ENCODE measurements at places on chromosomes 1 and 21. TPM values are rescaled to one million over a fixed set of nuclear protein-coding genes. Genes with fewer than 3 reads are reported as not detected.

DNA sequence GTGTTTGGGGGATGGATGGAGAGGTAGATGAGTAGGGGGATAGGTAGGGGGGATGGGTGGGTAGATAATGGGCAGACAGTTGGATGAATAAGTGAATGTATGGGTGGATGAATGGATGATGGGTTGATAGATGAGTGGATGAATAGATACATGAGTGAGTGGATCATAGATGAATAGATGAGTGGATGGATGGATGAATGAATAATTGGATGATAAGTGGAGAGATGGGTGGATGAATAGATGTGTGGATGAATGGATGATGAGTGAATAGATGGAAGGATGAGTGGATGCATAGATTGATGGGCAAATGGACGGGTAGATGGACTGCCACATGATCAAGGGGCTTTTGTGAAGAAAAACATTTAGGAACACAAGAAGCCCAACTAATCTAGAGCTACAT, 133.3 kb upstream of the F3 start:
- DNase-seq: no peak

The FOXO6 gene
- total RNA-seq: not detected

The C1orf50 gene
- total RNA-seq: 4.2 TPM

The FAM151A gene
- total RNA-seq: not detected

GRCh38 chr1:63261736-63262458, 60.5 kb upstream of the FOXD3 start:
- DNase-seq: no peak

DNA sequence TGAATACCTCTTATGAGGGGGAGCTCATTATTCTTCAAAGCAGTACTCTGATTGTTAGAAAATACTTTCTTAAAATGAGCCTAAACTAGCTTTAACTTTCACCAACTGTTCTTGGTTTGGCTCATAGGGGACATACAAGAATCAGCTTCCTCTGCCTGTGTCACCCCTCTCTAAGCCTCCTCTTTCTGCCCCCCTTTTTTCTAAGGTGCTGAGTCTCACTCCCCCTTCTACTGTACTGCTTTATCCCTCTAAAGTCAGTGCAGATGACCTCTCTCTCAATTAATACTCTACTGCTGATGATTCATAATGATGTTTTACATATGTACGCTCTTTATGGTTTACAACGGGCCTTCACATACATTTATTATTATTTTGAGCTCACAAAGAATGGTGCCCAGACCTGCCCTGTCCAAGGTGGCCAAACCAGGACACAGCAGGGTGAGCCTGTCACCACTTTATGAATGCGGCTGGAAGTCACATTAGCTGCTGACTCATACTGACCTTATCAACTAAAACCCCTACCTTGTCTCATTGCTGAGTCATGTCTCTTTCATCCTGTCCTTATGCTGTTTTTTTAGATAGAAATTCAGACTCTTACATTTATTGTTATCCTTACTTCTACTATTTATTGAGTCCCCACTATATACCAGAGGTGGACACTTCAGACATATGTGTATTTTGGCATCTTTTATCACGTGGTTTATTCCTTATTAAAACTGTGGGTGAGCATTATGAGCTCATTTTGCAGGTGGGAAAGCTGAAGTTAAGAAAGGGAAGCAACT, 126.9 kb downstream of the RNF220 start:
- DNase-seq: peak; percentile 22

DNA sequence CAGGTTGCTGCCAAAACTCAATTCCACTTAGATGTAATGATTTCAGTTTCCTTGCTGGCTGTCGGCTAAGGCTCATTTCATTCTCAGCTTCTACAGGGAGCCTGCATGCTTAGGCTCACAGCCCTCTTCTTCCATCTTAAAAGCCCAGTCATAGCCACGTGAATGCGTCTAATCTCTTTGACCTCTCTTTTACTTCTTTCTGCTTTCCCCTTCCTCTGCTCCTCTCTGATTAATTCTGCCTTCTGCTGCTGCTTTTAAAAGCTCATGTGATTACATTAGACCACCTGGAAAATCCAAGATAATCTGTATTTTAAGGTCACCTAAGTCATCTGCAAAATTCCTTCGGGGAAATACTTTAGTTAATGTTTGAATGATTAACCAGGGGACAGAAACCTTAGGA, 812.8 kb upstream of the BRINP3 start:
- no peak for DNase-seq

- no peak for DNase-seq
These were observed 7.8 kb downstream of the HEYL start for GRCh38 chr1:39631361-39632322.

GRCh38 chr1:66175581-66175980, 358.4 kb upstream of the SGIP1 start:
- DNase-seq: no peak

DNA sequence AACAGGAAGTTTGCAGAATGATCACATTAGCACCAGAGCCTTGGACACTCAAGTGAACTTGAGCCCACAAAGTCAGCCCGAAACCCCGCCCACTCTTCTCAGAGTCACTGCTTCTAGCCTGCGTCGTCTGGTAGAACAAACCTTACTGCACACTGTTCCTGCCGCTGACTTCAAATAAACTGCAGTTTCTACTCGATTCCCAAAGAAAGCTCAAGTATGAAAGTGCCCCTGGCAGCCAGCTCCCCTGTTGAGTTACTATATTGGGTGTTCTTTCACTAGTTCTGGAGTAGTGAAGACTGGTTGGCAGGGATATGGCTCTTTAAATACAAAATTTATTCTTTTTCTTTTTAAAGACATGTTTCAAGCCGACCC, 164.7 kb downstream of the GALNT2 start:
- peak; percentile 70 for DNase-seq

GRCh38 chr1:8350914-8351684, 33.2 kb downstream of the SLC45A1 start:
- no peak for DNase-seq

GRCh38 chr1:214165850-214166374, 115.0 kb upstream of the SMYD2 start:
- DNase-seq: no peak

The IVL gene
- not detected for total RNA-seq

The NCAM2 gene
- total RNA-seq: 5.9 TPM

- peak; percentile 37 for DNase-seq
These were observed 7.7 kb upstream of the GIPC2 start for GRCh38 chr1:78038071-78038470.

The LRRN2 gene
- not detected for total RNA-seq

- DNase-seq: no peak
These were observed 1.8 kb upstream of the SLC6A9 start for GRCh38 chr1:44033041-44033575.

DNA sequence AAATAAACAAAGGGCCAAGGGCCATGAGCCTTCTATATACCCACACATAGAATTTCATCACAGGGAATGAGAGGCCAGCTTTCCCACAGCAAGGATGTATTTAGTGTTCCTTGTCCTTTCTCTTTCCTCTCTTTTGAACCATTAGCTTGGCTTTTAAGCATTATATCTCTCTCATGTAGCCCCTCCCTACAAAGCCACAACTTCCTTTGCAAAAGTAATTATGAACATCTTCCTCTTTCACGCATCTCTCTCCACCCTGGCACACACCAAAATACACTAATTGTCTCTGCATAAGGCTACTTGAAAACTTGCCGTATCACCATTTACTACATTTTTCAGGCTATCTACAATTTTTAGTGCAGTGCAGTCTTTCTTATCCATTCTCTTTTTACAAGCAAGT, 1.9 kb upstream of the AK5 start:
- DNase-seq: no peak

DNA sequence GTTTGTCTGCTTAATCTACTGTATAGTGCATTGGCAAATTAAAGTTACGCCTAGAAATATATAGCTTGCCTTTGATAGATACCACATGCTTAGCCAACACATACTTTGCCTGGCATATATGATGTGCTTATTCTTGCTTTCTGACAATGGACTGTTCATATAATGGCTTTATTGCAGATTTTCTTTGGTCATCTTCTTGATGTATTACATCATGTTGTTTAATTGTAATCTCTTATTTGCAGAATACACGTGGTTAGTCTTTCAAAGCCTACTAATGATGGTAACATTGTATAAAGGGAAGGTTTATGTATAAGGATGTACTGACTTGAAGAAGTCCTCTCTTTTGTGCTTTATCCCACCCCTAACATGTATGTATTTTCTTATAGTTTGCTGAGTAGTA, 201.5 kb downstream of the PDE4B start:
- no peak for DNase-seq

The DLGAP3 gene
- not detected for total RNA-seq

DNA sequence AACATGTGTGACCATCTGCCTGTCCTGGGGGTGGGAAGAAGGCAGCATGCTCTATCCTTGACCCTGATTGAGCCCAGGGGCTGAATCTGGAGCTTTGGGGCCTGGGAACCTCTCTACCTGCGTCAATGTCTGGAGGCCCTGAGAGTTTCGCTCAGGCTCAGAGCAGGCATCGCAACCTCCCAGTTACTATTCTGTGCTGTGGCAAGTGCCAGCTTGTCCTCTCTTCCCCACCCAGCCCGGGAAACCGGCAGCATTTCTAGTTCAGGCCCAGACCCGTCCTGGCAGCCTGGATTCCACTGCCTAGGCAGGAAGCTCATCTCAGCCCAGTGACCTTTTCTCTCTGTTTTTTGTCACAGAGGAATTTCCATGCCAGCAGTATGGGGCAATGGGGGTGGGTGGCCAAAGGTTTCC, 10.0 kb upstream of the IRF6 start:
- DNase-seq: no peak

The TIE1 gene
- total RNA-seq: 0.81 TPM

- no peak for DNase-seq
These were observed 115.8 kb downstream of the NR5A2 start for GRCh38 chr1:200143347-200143746.

GRCh38 chr1:89464008-89464407, 60.6 kb upstream of the LRRC8B start:
- no peak for DNase-seq

- no peak for DNase-seq
These were observed 14.9 kb upstream of the VPS26C start for GRCh38 chr21:37281993-37282392.

- peak; percentile 91 for DNase-seq
These were observed 33.3 kb upstream of the KCNE1 start for GRCh38 chr21:34545079-34545884.

The ARMH1 gene
- total RNA-seq: 1.7 TPM

- DNase-seq: peak; percentile 37
These were observed 72.5 kb downstream of the KCNT2 start for GRCh38 chr1:196535727-196536126.

The CD5L gene
- total RNA-seq: not detected

GRCh38 chr1:207890136-207890738, 20.7 kb downstream of the CD34 start:
- peak; percentile 95 for DNase-seq

DNA sequence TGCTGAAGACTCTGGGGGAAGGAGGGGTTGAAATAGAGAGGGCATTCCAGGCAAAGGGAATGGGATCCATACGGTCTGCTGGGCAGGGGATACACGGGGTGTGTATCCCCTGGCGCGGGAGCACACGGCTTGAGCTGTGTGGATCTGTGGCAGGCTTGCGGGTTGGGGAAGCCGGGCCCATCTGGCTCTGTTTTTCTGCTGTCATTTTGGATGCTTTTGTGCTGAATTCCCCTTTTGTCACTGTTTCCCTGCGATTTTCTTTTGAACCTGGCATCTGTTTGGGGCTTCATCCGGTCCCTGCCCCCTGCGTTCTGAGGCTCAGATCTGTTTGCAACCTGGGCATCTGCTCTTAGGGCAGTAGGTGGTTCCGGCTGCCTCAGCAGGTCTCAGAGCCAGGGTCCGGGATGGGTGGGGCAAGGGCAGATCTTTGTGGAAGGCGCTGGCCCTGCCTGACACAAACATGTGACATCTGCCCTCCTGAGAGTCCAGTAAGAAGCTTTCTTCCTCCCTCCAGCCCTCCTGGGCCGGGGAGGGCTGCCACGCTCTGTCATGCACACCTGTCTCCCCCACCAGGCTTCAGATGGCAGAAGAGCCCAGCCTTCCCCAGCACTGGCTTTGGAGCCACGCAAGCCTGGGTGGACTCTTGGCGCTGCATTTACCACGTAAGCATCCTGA, 84.0 kb downstream of the IGSF21 start:
- no peak for DNase-seq

The TSPAN2 gene
- 2.5 TPM for total RNA-seq

- DNase-seq: no peak
These were observed 151.4 kb downstream of the CYYR1 start for GRCh38 chr21:26421724-26422123.

GRCh38 chr1:7070389-7071029, 285.3 kb downstream of the CAMTA1 start:
- DNase-seq: peak; percentile 72

GRCh38 chr1:28509705-28510272, 3.9 kb downstream of the RCC1 start:
- peak; percentile 48 for DNase-seq

DNA sequence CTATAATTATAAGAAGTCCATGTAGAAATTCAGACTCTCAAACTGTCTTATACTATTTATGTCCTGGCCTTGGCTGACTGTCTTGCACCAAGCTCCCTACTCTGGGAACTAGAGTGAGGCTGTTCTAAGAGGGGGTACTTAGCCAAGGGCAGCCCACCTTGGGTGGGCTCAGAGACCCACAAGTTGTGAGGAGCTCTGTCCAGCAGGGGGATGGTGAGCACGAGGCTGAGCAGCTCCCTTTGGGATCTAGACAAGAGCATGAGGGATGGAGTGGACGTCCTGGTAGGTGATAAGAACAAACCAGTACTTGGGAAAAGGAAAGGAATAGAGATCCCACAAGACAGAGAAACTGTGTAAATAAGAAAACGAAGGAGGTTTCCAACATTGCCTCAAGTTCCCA, 127.1 kb upstream of the SLC44A3 start:
- DNase-seq: no peak

The GPR3 gene
- not detected for total RNA-seq

- DNase-seq: no peak
These were observed 89.3 kb upstream of the SGIP1 start for GRCh38 chr1:66444438-66445265.

DNA sequence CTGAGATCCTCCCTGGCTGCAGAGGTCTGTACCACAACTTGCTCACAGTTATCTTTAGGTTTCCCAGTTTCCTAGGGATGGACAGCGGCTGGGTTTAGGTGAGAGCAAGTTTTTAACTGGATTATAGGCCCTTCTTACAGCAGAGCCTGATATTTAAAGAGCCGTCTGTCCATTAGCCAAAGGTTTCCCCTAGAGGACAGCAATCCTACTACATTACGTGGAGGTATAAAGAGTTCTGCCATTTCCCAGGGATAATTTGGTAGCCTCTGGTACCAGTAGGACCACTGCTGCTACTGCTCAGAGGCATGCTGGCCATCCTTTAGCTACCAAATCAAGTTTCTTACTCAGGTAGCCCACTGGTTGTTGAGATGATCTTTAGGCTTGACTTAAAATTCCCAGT, 21.9 kb upstream of the FCGR2A start:
- no peak for DNase-seq

- DNase-seq: peak; percentile 37
These were observed 77.3 kb upstream of the NEK7 start for GRCh38 chr1:198079432-198079951.

- no peak for DNase-seq
These were observed 25.7 kb downstream of the CNST start for GRCh38 chr1:246591958-246592357.

The BSND gene
- total RNA-seq: not detected

Data from fibroblast of the aortic adventitia (primary cell).